Panc1 (cell line): ENCODE measurements at places on chromosomes 16 and 17. TPM values are rescaled to one million over a fixed set of nuclear protein-coding genes. Genes with fewer than 3 reads are reported as not detected.

Gene CDYL2
- 6.1 TPM for total RNA-seq

DNA sequence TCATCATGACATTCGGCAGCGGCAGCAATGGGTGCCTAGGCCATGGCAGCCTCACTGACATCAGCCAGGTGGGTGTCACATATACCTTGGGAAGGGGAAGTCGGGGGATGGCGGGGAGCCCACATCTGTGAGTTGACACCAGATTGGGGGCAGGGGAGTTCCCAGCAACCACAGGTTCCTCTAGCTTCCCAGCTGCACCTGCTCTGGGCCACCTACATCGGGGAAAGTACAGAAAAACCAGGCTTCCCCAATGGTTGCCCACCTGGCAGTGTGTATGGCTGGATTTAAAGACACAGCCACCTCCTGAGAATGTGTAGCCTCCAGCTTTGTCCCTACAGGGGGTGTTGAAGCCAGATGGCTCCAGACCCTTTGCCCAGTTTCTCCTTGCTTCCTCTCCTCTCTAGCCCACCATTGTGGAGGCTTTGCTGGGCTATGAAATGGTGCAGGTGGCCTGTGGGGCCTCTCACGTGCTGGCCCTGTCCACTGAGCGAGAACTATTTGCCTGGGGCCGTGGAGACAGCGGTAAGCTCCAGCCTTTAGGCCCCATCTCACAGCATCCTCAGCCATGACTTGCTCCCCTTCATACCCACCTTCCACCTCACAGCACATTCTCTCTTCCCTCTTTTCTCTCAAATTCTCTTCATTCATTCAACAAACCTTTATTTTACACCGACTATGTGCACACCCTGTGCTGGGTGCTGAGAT is 5.0 kb upstream of the TRAF4 start:
- H3K27ac ChIP-seq: no peak overlapping the region
- no peaks in the 10 kb centered on the region for H3K36me3 ChIP-seq
- H3K27me3 ChIP-seq: no peaks in the 10 kb centered on the region
- DNase-seq: no peak
- H3K4me1 ChIP-seq: peaks cover 8% of the 10 kb centered on the region; the same call in 1 of the 2 replicates
- H3K4me3 ChIP-seq: no peak overlapping the region

Gene GJC1
- total RNA-seq: 89.4 TPM

Gene NUDT7
- total RNA-seq: 4.7 TPM

Gene SLC22A31
- 4.5 TPM for total RNA-seq

Gene KRTAP16-1
- total RNA-seq: not detected

GRCh38 chr16:53565296-53565863 is 62.4 kb upstream of the AKTIP start:
- no peaks in the 10 kb centered on the region for H3K36me3 ChIP-seq
- no peaks in the 10 kb centered on the region for H3K27me3 ChIP-seq
- no peaks in the 10 kb centered on the region for H3K4me1 ChIP-seq
- H3K27ac ChIP-seq: no peak overlapping the region

GRCh38 chr16:89495121-89495520 is 4.8 kb upstream of the ANKRD11 start:
- no peak for DNase-seq
- H3K27me3 ChIP-seq: no peaks in the 10 kb centered on the region
- H3K4me1 ChIP-seq: peaks cover 4% of the 10 kb centered on the region; the same call in 1 of the 2 replicates

- H3K27me3 ChIP-seq: no peaks in the 10 kb centered on the region
- no peaks in the 10 kb centered on the region for H3K36me3 ChIP-seq
Measured at GRCh38 chr16:56999409-57000270, 10.3 kb downstream of the NLRC5 start.

Gene CCNF
- total RNA-seq: 35.8 TPM

Gene TPSG1
- total RNA-seq: 4.6 TPM

Gene FOXN1
- total RNA-seq: not detected

DNA sequence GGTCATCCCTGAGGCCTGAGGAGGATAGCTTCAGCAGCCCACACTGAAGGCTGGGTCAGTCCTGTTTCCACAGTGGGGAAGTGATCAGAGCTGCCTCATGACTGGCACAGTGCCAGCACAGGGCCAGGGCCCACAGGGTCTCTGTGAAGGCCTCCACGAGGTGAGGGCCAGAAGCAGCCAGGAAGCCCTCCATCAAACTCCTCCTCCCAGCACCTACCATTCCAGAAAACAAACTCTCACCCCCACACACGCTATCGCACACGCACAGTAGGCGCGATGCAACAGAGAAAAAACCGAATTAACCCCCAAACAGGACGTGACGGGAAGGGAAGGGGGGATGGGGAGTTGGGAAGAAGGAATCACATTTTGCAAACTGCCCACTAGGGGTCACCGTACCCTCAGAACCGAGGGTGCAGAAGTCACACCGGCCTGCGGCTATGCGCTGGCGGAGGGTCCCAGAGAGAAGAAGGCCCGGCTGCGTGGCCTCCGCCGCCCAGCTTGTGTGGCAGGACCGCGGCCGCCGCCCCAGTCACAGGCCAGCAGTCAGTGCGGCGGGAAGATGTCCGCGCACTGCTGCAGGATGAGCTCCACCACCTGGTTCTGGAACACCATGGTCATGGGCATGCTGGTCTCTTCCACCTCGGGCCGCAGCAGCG is 37.6 kb downstream of the ARHGAP27 start:
- DNase-seq: no peak
- H3K4me1 ChIP-seq: no peaks in the 10 kb centered on the region; the same call in 1 of the 2 replicates
- H3K27ac ChIP-seq: no peak overlapping the region
- H3K4me3 ChIP-seq: no peak overlapping the region
- H3K27me3 ChIP-seq: no peaks in the 10 kb centered on the region

DNA sequence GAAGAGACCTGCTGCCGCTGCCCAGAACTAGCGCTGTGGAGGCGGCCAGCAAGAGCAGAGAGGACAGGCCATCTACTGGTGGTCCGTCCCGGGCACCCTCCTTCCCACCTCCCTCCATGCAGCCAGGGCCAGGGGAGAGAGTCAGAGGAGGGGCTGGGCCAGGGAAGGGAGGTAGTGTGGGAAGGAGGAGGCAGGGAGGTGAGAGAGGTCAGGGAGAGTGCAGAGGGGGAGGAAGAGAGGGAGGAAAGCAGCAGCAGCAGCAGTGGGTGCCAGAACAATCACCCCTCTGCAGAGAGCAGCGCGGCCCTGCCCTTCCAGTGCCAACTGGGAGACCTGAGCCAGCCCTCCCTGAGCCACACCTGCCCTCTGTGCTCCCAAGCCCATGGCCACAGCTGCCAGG is 6.6 kb downstream of the C16orf95 start:
- H3K4me3 ChIP-seq: no peak overlapping the region
- H3K36me3 ChIP-seq: no peaks in the 10 kb centered on the region
- no peaks in the 10 kb centered on the region for H3K4me1 ChIP-seq
- H3K27ac ChIP-seq: no peak overlapping the region

DNA sequence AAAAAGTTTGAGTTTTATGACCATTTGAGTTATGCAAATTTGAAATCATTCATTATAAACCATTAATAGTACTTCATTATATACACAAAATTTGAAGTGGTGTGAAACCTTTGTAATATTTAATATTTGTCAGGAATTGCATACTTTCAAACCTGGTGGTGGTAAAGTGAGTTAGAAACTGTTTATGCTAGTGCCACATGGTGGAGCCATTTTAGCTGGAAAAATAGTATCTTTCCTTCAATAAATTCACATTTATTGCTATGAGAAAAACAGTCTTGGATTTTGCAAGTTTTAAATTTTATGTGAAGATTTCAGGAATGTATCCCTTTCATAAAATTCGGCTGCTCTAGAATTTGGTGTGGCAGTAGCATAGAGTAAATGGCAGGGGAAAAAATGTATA is 7.3 kb upstream of the BLMH start:
- DNase-seq: no peak
- no peak overlapping the region for H3K27ac ChIP-seq
- H3K4me1 ChIP-seq: no peaks in the 10 kb centered on the region
- H3K4me3 ChIP-seq: no peak overlapping the region

GRCh38 chr17:41656249-41657023 is 32.1 kb upstream of the KRT17 start:
- H3K4me1 ChIP-seq: peaks cover 13% of the 10 kb centered on the region; the same call in 1 of the 2 replicates
- H3K27me3 ChIP-seq: no peaks in the 10 kb centered on the region
- DNase-seq: no peak

DNA sequence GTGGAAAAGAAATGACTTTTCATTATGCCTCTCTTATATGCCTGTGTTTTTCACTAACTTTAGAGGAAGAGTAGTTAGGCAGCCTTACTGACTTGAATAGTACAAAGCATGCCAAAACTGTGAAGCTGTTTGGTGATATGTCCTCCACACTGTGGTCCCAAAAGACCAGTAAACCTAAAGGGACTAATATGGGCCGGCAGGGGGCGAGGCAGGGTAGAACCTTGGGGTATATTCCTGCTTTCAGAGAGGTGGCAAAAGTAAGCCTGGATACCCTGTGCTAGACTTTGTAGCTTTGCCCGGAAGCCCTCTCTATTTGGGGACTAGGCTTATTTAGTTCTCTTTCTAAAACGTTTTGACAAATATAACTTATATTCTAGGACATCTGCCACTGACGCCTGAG is 36.5 kb upstream of the VWA3A start:
- no peak for DNase-seq
- H3K27ac ChIP-seq: no peak overlapping the region
- no peaks in the 10 kb centered on the region for H3K4me1 ChIP-seq
- no peaks in the 10 kb centered on the region for H3K27me3 ChIP-seq

DNA sequence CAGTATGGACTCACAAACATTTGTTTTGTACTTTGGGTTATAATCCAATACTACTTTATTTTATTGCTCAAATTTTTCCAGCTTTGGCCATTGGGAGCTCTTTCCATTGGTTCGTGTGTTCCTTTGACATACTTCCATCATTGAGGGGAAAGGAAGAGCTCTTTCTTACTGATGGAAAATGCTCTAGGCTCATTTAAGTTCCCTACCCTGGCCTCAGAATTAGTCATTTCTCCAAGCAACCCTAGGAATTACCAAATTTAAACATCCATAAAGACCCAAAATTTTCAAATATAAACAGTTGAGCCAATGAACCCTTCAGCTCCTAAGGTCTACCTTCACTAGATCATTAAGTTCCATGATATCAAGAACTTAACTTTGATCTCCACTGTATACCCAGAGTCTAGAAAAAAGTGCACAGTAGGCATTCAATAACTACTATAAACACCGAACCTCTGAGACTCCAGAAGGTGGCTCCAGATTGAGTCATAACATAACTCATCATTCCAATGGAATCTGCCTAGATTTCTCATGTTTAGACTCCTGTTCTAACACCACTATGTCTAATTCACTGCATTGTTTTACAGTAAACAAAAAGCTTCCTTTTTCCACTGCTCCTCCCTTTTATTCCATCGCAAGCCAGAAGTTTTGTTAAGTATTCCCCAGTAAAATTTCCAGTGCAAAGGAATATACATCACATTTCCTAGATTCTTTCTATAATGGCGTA is 39.0 kb downstream of the SMURF2 start:
- no peak overlapping the region for H3K27ac ChIP-seq
- H3K27me3 ChIP-seq: no peaks in the 10 kb centered on the region
- H3K36me3 ChIP-seq: no peaks in the 10 kb centered on the region
- peak; percentile 55 for DNase-seq
- H3K4me3 ChIP-seq: no peak overlapping the region
